Dermis blood vessel endothelial cell (primary cell): ENCODE measurements at places on chromosomes 5 and 9. TPM values are rescaled to one million over a fixed set of nuclear protein-coding genes. Genes with fewer than 3 reads are reported as not detected.

NREP gene
- 24.9 and 39.0 TPM in 2 replicates for total RNA-seq

FLT4 gene
- 341 and 471 TPM in 2 replicates for total RNA-seq

LTC4S gene
- 0.79 and 0.85 TPM in 2 replicates for total RNA-seq

PTPA gene
- 80.0 and 145 TPM in 2 replicates for total RNA-seq

CDC26 gene
- 52.1 and 67.9 TPM in 2 replicates for total RNA-seq

PCDHB12 gene
- 0.47 and 0.68 TPM in 2 replicates for total RNA-seq

LCP2 gene
- 2.4 TPM in 1 of 2 replicates, not detected in the other for total RNA-seq
